KG1 (cell line): ENCODE measurements at places on chromosomes 13 and 19.

- no peak for DNase-seq
These were observed 351.1 kb downstream of the DCT start for GRCh38 chr13:94128430-94128829.

DNA sequence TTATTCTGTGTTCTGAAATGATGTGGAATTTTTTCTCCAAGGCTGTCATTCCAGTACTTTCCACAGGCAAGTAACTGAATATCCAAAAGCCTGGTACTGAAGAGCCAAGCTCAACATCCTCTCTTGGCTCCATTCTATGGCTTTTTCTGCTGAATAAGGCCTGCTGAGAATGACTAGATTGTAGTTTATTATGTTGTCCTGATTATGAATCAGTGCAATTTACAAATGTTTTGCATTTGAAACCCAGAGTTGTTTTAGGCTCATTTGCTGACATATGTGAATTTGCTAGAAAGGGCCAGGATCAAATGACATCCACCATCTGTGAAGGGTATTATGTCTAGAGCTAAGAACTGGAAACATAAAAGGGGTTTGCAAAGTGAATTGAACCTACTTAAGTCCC is 596.6 kb downstream of the KCTD12 start:
- no peak for DNase-seq

GRCh38 chr19:15453906-15454860 is 4.4 kb upstream of the WIZ start:
- no peak for DNase-seq

DNA sequence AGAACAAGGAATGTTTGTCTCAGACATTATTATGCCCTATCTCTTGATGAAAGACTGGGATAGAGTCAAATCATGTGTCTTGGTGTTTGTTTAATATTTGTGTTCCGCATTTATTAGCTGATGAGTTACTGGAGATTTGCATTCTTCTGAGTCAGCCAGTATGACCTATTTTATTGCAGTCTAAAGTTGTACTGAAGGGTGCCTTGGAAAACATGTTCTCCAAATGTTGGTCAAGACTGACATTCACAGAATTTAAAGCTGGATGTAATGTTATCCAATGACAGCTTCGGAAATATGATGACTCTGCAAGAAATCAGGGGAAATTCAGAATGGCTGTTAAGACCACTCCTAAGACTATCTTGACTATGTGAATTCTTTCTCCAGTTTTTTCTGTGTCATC is 134.0 kb downstream of the KCNRG start:
- DNase-seq, result no peak

DNA sequence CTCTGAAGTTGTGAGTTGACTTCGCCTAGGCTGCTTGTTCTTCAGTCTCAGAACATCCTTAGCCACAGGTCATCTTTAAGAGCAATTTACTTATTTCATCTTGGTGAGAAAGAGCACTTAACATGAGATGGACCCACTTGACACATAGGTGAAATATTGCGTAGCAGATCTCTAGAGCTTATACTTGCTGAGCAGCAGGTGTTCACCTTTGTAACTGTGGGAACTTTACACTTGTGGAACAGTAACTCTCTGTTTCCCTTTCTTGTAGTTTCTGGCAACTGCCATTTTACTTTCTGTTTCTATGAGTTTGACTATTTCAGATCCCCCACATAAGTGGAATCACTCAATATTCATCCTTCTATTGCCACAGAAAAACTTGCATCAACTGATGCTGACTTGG is 95.7 kb downstream of the SLC10A2 start:
- no peak for DNase-seq

DNA sequence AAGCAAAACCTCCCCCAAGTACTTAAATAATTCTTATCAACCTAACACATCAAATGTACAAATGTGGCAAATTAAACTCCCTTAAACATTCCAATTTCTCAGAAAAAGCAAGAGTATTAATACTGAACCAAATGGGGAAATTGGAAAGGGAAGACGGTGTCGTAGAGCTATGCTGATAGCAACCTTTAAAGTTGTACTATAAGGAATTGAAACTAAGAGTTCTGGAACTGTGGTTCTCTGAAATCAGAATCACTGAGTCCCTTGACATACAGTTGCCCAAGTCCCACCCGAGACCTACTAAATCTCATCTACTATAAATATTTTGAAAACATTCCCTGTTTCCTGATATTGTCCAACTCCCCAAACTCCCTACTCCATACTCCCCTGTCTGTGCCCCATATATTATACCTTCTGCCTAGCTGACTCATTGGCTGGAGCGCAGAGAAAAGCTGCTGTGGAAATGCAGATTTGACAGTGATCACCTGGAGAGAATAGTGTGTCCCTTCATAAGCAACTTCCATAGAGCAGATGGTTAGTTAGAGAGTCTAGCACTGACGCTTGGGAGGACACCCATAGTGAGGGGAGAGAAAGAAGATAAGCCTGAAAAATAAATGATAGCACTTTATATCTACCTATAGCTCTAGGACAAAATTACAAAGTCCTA is 51.4 kb upstream of the ITM2B start:
- no peak for DNase-seq

- no peak for DNase-seq
These were observed 1.3 kb upstream of the CALM3 start for GRCh38 chr19:46599716-46600373.

DNA sequence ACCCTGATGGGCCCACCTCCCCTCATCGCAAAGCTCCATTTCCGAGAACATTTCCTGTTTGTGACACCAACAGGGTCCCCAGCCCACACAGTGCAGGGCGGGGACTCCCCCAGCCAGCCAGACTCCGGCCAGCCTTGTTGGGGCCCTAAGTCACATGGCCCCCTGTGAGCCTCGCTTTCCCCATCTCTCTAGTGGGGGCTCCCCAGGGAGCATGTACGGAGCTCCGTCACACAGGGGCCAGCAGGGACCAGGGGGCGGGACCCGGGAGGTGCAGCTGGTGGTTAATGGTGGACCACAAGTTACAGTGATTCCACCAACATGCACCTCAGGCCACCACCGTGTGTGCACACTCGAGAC is 1.7 kb downstream of the TBXA2R start:
- peak; percentile 42 for DNase-seq
